ENCODE measurements at places on chromosomes 11 and 22.
A peak's percentile ranks its signal among the peaks of the same experiment; 100 is the strongest.

DNA sequence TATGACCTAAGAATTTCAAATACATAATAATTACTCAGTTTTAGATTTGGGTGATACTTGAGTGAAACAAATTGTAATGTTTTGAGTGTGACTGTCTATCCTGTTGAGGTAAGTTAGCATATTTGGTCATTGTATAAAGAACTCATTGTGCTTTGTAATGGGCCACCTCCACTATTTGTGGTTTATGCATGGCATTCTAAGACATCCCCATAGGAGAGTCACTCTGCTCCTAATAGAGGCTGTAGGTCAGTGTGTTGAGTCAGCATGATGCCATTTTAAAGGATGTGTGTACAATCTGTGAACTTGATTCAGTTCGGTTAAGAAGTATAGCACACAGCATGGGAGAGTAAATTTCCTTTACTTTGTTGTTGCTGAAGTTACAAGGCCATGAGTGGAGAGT, 1112.4 kb downstream of the JRKL start:
- no peak for DNase-seq

DNA sequence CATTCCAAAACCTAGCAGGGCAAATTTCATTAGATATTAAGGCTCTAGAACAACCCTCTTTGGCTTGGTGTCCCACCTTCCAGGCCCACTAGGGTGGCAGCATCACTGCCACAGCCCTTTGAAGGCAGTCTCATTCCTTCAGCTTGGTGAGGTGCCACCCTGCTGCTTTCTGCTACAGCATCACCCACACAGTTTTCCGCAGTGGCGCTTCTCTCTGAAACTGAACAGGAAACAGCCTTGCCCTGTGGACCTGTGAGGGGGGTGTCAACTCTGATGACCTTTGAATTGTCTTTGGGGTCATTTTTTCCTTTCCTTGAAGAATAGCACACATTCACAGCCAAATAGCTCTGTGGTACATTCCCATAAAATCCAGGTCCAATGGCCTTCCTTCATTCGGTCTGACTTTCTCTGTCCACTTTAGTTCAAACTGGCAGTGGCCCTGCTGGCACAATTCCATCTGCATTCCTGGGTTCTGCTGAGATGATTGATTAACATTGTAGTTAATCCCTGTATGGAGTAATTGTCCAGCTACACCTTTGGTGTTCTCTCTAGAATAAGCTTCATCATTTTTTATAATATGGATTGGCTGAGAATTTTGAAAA, 251.9 kb upstream of the FAT3 start:
- no peak for DNase-seq

DNA sequence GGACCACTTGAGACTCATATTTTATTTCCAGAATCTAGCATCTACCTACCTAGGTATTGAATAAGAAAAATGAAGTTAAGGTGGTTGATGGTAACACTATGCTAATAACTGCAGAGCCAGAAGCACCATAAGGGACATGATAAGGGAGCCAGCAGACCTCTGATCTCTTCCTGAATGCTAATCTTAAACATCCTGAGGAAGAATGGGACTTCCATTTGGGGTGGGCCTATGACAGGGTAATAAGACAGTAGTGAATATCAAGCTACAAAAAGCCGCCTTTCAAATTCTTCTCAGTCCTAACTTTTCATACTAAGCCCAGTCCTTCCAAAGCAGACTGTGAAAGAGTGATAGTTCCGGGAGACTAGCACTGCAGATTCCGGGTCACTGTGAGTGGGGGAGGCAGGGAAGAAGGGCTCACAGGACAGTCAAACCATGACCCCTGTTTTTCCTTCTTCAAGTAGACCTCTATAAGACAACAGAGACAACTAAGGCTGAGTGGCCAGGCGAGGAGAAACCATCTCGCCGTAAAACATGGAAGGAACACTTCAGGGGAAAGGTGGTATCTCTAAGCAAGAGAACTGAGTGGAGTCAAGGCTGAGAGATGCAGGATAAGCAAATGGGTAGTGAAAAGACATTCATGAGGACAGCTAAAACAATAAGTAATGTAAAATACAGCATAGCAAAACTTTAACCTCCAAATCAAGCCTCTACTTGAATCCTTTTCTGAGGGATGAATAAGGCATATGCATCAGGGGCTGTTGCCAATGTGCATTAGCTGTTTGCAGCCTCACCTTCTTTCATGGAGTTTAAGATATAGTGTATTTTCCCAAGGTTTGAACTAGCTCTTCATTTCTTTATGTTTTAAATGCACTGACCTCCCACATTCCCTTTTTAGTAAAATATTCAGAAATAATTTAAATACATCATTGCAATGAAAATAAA, 2.1 kb downstream of the HBB start:
- no peak for DNase-seq

GRCh38 chr22:44407171-44407986, 90.7 kb downstream of the RTL6 start:
- DNase-seq = no peak

DNA sequence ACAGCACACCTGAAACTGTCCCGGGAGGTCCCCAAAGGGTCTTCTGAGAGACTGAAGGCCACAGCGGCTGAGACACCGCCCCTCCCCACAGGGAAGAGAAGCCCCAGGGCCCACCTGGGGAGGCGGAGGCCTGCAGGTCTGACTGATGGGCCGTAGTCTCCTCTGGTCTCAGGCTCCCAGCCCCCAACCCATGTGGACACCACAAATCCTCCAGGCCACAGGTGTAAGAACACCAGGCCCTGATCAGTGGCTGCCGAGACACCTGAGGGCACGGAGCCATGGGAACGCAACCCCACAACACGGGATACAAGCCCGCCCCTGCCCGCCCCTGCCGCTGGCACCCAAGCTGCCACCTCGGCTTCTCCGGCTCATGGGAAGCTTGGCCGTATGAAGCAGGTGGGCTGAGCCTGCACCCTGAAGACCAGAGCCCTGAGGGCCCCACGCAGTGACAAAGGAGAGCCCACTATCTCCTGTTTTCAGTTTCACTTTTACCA, 46.3 kb downstream of the BRD1 start:
- DNase-seq = no peak

GRCh38 chr11:76153571-76153923, 52.8 kb downstream of the WNT11 start:
- DNase-seq = no peak

DNA sequence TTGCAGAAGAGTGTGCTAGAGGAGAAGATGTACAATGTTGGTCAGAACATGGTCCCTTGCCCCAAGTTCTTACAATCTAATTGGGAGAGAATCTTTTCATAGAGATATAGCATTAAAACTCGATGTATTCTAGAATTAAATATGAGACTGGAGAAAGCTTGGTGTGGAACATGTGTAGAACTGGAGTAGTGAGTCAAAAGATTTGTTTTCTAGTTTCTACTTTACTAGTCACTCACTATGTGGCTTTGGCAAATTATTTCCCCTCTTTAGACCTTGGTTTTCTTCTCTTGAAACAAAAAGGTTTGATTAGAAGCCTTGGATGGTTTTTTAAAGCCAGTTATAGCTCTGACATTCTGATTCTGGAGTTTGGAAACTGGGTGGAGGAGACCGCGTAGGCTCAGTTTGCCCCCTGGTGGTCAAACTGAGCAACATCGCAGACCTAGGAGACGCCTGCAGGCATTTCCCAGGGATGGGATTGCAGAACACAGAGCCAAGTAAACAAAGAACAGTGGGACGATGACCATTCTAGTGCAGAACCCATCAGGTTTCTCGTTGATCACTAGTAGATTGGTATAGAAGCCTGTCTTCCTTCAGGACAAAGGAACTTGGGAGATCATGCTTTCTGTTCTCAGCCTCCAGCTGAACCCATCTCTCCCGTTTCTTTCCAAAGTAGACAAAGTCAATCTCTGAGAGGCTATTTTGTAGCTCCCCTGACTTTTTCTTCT, 8.5 kb upstream of the CHRDL2 start:
- peak; percentile 44 for DNase-seq

- no peak for DNase-seq
Measured at GRCh38 chr22:41445129-41446056, 1.2 kb downstream of the TOB2 start.

DNA sequence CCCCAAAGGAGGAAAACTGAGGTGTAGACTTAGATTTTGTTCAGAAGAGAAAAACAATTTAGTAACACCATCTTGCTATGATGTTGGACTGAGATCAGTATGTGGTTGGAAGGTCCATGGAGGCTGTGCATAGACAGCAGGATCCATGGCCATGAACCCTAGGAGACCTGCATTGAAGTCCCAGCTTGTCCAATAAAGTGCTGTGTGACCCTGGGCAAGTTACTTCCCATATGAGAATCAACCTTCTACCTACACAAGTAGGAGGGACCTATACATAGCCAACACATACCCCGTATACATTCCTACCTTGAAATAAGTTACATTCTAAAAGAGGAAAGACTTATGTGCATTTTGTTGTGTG, 27.3 kb upstream of the ZNRF3 start:
- DNase-seq = no peak

- DNase-seq = no peak
Measured at GRCh38 chr11:93784935-93785360, 866 bp downstream of the MED17 start.

DNA sequence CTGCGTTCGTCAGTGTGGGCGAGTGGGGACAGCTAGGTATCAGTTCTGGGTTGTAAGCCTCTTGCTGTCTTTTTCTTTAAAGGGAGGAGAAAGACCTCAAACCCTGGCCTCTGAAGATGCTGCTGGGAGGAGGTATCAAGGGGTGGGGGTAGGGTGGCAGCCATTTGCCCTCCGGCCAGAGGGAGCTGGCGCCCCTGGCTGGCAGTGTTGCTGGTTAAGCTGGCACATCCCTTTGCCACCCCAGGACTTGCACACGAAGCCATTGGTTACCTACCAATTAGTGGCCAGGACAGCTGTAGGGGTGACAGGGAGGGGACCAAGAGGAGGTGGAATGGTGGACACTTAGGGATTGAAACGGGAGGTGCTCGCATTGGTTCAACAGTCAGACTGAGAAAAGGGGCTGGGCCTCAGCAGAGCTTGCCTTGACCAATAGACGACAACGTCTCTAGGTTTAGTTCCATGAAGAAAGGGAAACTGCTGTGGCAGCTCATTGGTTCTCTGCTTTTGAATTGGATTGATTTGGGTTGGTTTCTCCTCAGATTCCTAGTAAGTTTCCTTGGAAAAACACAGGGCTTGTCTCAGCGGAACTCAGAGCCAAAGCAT, 77.9 kb downstream of the ST3GAL4 start:
- DNase-seq = no peak

DNA sequence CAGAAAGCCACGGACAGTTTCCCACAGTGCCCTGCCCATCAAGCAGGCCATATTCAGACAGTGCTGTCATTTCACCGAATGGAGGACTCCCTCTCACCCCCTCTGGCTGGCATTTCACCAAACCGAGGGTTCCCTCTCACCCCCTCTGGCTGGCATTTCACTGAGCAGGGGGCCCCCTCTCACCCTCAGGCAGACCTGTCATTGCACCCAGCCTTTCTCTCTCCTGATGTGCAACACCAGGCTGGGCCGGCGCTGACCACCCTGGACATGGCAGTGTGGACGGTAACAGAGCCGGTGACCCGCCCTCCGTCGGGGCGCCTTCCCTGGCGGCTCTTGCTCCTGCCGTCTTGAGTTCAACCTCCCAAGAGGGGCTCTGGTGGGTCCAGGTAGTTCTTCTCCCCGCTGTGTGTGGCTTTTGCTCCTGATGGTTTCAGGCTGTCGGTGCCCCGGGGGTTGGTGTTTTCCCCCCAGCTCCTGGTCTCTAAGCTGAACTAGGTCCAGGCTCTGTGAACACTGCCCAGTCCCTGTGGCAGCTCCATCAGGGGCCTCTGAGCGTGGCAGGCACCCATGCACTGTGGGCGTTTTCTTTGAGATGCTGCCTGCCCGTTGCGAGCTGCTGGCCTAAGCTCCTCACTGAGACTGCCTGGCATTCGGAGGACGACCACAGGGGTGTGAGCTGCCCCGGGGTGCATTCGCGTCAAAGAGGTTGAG, 46.9 kb downstream of the SMIM38 start:
- no peak for DNase-seq

DNA sequence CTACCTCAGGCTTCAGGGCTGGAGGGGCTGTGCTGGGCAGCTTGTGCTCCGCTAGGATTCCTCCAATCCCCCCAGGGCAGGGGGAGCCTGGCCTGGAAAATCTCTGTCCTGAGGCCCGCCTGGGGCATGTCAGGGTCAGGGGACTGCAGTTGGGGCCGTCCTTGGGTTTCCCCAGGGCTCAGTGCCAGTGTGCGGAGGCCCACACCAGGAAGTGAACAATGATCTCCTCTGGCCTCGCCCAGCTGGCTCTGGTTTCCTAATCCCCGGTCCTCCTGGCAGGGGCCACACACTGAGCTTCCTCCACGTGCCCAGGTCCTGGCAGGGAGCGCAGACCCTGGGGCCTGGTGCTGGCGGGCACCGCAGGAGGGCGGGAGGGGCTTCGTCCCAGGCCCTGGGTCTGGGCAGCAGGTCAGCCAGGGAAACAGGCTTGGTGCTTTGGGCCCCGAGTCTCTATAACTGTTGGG, 1.4 kb upstream of the MUC2 start:
- DNase-seq = no peak

- DNase-seq = no peak
Measured at GRCh38 chr11:70068345-70068744, 9.8 kb upstream of the ANO1 start.

DNA sequence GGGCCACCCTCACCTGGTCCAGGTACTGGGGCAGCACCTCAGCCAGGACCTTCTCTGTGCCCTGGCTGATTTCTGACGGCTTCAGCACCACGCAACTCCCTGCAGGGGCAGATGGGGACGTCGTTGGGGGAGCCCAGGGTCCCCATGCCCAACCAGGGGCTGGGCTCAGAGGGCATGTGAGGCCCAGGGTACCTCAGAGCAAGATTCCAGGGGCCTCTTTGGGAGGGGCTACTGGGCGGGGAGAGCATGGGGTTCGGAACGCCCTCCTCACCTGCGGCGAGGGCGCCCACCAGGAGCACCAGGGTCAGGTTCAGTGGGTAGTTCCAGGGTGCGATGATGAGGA, 8.1 kb downstream of the ALDH3B2 start:
- no peak for DNase-seq

- no peak for DNase-seq
Measured at GRCh38 chr11:704228-704674, 1.8 kb upstream of the EPS8L2 start.

DNA sequence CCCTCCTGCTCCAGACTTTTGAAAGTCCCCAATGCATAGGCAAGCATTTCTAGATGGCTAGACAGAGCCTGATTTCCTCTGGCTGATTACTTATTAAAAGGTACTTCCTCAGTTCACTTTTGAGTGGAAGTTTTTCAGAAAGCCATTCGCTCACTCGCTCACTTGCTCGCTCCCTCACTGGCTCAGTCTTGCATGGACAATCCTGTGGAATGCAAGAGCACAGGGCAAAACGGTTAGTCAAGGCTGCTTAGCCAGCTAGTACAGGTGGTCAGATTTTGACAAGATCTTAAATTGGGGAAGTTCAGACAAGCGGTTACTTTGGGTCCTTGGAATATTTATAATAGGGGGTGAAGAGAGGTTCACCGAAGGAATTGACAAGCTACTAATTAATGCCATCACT, 101.0 kb downstream of the ARL14EP start:
- DNase-seq = no peak

GRCh38 chr11:95821640-95822039, 31.3 kb downstream of the CEP57 start:
- DNase-seq = no peak

Measured in AG04450 (cell line).